Hematopoietic multipotent progenitor cell (in vitro differentiated cells): ENCODE measurements at places on chromosomes 11 and 22.

GRCh38 chr11:82458761-82459160 is 274.9 kb downstream of the FAM181B start:
- no peak for DNase-seq

DNA sequence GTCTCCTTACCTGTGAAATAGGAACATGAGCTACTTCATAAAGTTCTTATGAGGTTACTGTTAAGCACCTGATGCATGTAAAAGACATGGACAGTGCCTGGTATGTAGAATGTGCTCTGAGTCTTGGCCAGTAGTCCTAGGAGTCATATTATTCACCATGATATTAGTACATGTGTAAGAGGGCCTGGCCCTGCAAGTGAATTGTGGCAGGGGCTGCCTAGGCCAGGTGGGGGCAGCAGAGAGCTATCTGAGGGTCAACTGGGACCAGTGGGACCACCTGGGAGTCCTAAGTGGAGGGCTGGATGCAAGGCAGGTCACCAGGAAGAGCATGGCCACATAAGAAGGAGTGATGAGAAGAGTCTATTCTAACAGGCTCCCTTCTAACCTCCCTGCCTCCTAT is 529.5 kb downstream of the SOX6 start:
- peak; percentile 57 for DNase-seq

GRCh38 chr11:58774164-58774593 is 42.4 kb upstream of the GLYAT start:
- no peak for DNase-seq

DNA sequence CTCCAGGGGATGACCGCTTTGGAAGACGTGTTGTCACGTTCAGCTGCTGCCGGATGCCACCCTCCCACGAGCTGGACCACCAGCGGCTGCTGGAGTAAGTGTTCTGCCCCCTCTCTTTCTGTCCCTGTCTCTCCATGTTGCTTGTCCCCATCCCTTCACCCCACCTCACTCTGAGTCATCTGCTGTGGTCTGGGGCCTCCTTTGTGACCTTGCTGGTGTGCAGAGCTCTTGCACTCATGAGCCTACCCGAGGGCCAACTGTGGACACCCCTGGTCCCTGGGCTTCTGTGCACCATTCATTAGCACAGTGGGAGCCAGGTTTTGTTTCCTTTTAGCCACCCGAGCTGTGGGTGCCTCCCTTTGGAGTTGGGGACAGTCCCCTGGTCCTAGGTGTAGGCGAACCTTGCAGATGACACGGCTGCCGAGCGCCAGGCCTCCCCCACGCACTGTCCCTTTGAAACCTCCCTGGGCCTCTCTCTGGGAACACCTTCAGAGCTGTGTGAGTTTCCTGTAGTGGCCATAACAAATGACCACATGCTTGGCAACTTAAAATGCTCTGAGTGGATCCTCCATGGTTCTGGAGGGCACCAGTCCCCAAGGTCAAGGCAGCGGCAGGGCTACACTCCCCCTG is 49.8 kb downstream of the ARHGAP8 start:
- no peak for DNase-seq

DNA sequence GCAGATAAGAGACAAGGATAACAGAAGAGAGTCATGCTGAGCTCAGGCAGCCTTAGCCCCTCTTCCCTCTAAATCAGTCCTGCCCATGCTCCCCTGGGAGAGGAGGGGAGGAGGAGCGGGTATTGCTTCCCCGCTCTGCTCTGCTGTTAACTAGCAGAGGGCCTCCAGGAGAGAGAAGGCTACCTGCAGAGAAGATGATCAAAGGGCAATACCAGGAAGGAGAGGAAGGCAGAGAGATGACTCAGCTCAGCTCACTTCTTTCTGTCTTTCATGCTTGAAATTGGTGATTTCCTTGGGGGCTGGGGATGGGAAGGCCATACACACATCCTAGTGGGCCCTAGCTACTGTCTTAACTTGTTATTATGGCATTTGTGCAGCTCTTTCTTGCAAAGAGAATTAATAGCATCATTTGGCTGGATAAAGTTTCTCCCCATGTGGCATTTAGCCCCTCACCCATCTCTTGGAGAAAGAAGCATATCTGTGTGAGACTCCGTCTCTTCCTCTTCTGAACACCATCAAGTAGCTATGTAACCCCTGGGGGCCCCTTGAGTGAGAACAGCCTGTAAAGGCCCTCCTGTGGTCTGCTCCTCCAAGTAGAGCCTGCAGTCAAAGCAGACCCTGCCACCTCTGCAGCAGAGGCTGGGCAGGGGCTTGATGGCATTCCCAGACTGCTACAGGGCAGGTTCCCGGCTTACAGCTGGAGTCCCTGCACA is 33.4 kb upstream of the AMOTL1 start:
- DNase-seq = no peak

DNA sequence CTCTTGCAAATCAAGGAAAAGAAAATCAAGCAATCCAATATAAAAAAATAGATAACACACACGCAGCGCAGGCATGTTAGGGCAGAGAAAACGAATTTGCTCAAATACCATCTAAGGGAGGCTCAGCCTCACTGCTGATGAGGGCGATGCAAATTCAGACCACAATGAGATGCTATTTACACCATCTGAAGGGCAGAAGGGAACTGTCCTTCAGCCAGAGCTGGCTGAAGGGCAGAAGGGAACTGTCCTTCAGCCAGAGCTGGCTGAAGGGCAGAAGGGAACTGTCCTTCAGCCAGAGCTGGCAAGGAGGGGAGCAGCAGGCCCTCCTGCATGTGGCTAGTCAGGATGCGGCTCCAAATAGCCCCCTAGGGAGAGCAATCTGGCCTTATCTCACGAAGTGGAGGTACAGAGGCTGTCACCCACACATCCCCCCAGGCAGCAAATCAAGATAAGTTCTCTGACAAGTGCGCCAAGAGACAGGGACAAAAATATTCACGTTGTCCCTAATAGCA is 7.6 kb upstream of the SLC39A13 start:
- no peak for DNase-seq

DNA sequence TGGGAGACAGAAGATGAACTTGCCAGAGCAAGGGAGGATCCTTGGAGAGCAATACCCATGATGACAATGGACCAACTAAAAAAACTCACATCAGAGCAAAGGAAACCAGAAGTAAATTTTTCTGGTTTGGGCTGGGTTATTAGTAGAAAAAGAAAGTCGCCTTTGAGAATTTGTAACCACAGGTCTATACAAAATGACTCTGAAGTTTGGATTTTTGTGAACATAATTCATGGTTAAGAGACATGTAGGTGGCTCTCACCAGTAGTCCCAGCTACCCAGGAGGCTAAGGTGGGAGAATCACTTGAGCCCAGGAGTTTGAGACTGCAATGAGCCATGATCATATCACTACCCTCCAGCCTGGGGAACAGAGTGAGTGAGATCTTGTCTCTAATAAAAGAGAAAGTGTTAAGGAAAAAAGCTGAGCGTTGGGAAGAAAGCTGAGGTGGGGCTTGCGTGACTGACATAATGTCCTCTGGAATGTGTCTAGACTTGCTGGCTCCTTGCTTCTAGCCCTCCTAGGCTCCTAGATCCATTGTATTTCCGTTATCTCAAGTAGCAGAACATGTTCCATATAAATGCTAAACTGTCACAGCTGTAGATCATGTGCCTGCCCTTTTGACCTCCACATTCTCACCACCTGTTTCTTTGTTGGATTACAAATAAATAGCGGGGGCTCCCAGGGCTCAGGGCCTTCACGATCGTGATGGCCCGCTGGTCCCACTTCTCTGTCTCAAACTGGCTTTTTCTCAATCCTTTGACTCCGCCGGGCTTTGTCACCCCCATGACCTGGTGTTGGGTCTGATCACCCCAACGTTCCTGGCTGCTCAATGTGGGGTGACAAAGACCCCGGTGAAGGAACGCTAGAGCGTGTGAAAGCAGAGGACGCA is 56.2 kb upstream of the SC5D start:
- DNase-seq = no peak

GRCh38 chr11:108115500-108116140 is 5.7 kb upstream of the ACAT1 start:
- DNase-seq = no peak

DNA sequence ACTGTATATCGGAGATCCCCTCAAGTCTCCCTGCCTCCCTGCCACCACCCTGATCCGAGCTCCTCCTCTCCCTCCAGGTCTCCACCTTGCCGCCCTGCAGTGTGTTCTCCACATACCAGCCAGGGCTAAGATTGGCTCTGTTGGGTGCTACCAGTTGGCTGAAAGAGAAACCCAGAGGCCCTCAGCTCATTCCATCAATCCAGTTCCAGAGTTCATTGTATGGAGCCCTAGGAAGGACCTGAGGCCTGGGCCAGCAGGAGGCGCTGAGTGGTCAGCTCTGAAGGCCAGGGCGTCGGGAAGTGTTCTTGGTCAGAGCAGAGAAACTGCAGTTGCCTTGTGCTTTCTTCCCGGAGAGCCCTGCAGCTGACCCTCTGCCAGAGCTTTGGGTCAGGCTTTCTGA is 2.2 kb upstream of the TOP3B start:
- DNase-seq = no peak

- no peak for DNase-seq
Measured at GRCh38 chr11:30346068-30346688, 23.3 kb downstream of the ARL14EP start.

- no peak for DNase-seq
Measured at GRCh38 chr11:12377106-12377823, at the start of gene PARVA. PARVA (plus strand) TSS chr11:12377571; CDS start chr11:12377648, 77 bp downstream.

GRCh38 chr11:12015486-12015885 is 7.1 kb upstream of the DKK3 start:
- DNase-seq = no peak

GRCh38 chr11:69230856-69231425 is 63.0 kb upstream of the MYEOV start:
- no peak for DNase-seq

- DNase-seq = no peak
Measured at GRCh38 chr22:29804985-29805384, 33.1 kb downstream of the ASCC2 start.

DNA sequence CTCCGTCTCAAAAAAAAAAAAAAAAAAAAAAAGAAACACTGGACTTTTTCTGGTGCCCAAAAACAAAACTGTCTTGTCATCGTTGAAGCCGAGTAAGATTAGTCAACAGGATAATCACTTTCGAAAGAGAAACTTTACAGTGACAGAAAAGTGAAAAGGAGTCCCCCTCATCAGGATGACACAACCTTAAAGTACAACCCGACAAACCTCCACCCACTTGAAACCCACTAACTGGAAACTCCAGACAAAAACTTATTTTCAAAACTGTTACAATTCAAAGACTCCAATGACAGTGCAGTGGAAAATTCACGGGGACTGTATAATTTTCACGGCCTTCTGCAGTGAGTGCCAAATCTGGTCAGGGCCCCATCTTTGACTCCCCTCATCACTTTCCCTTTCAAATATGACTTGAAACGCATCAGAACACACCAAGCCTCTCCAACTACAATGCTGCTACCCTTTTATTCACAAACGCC is 1.3 kb downstream of the DENND5A start:
- no peak for DNase-seq

- DNase-seq = no peak
Measured at GRCh38 chr11:117479372-117479771, 151.7 kb downstream of the CEP164 start.

DNA sequence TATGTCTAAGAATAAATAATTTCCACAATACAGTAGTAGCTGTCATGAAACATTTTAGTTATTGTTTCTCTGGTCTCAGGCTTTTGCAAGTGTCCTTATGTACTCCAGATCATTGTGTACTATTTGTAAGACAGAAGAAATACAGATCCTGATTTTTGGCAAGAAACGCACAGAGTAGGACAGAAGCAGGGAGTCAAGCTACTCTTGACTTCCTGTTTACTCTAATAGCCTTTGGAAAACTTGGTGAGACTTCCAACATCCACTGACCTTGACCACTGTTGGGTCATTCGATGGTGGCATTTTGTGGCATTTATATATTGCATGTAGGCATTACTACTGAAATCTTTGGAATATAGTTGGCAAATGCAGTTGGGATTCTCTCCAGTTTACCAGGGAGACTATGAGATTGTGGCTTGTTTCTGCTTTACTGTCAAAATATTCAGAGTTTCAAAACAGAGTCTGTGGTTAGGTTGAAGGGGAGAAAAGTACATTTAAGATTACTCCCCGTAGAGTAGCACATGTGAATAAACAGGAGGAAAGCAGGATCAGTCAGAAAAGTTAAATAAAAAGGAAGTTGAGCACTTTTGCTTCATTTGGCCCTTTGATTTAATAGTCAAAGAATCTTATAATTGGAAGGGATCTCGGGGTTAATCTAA is 726.1 kb upstream of the CCDC90B start:
- no peak for DNase-seq

GRCh38 chr22:38645430-38645829 is 10.8 kb downstream of the FAM227A start:
- DNase-seq = no peak

- DNase-seq = no peak
Measured at GRCh38 chr22:26646158-26646557, 11.2 kb upstream of the MIAT start.

- DNase-seq = no peak
Measured at GRCh38 chr11:69553416-69554357, 72.2 kb downstream of the LINC01488 start.

- DNase-seq = no peak
Measured at GRCh38 chr11:69145050-69145380, 10.7 kb upstream of the SMIM38 start.

DNA sequence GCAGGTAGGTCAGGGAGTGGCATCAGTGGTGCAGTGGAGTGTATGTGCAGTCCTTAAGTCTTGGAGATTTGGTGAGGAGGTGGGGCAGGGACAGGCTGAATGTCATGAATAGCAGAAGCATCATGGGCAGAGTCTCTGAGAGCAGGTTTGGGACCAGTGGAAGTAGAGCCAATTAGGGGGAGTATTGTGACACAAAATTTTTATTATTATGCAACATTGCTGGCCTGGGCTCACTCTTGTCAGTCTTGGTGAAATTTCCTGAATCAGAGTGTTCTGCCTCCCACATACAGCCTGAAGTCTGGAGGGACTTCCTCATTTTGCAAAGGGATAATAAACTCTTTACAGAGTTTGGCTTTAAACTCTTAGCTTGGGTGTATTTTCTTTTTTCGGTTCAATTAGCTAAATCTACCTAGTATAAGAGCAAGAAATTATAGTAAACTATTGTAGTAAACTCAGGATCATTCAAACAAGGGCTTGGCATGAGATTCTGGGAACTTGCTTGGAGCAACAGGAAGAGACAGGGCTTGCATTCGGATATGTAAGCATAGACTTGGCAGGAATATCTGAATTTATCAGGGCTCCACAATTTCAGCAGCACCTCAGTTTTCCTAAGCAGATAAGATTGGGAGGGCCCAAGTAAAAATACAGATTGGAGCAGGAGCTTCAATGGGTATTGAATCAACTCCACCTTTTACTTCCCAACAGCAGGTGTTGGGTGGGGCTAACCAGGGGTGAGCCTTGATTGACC is 67.7 kb downstream of the FDX1 start:
- DNase-seq = no peak

DNA sequence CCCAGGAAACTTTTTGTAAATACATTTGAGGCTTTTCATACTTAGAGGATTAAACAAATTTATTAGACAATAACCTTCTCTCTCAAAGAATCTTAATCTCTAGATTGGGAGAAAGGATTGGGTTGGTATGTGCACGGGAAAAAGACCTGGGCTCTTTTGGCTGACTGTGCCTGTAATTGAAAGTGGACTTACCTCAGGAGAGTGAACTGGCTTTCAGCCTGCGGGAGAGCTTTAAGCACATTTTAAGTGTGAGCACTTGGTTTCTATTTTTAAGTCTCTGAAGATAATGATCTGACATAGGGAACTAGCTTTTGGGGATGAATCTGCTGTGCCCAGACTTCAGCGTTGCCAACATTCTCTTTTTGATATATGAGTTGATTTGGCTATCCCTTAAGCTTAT is 35.8 kb downstream of the UVRAG start:
- DNase-seq = no peak

GRCh38 chr11:87215236-87215635 is 177.5 kb downstream of the TMEM135 start:
- no peak for DNase-seq

GRCh38 chr11:62088331-62088933 is 35.4 kb upstream of the INCENP start:
- DNase-seq = no peak
